ENCODE measurements at places on chromosomes 7 and 10. TPM values are rescaled to one million over a fixed set of nuclear protein-coding genes. Genes with fewer than 3 reads are reported as not detected.

Gene SLC29A4
- total RNA-seq: 0.16 TPM

Gene GSTO2
- total RNA-seq: 1.4 TPM

Gene FBXO24
- 3.6 TPM for total RNA-seq

Gene GPR26
- not detected for total RNA-seq

Gene SEMA3C
- not detected for total RNA-seq

Gene LIPN
- total RNA-seq: not detected

Gene SLC26A3
- total RNA-seq: not detected

DNA sequence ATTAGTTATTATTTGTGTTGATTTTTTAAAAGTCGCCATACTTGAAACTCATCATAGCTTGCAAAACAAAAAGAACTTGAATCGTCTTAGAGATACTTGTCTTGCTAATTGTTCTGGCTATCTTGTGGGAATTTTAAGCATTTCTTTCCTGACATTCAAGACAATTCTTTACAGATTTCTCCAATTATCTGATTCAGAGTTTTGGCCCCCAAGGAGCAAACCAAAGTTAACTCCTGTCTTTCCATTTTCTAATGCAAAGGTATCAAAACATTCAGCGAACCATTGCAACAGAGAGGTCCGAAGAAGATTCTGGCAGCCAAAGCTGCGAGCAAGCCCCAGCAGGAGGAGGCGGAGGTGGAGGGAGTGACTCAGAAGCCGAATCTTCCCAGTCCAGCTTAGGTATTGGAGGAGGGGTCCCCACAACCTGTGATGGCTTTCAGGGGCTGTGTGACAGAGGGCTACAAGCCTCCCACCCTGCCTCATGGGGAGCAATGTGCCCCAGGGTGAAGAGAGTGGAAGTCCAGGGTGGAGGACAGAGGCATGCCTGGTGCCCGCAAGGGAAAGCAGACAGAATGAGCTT is 119.4 kb upstream of the STK17A start:
- H3K27ac ChIP-seq: no peak overlapping the region
- peaks cover 4% of the 10 kb centered on the region for H3K27me3 ChIP-seq
- H3K4me1 ChIP-seq: peaks cover 8% of the 10 kb centered on the region
- no peak overlapping the region for H3K4me3 ChIP-seq
- DNase-seq: no peak

DNA sequence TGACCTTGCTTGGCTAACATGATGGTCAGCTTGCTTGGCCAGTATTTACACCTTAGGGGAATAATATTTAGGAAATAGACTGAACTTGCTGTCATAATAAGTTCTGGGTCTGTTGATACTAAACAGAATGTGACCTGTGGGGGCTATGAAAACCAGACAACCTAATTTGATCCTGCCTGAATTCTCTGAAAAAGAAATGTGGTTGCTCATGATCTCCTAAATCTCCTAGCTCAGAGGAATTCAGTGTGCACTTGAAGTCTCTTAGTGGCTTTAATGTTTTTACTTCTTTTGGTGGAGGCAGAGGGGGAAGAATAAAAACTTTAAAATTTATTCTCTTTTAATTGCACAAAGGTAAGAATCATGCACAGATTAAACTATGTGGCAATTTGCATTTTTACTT is 205.2 kb downstream of the SEC23IP start:
- H3K4me1 ChIP-seq: no peaks in the 10 kb centered on the region
- no peak for DNase-seq
- no peak overlapping the region for H3K4me3 ChIP-seq
- peaks cover 6% of the 10 kb centered on the region for H3K27me3 ChIP-seq
- no peak overlapping the region for H3K27ac ChIP-seq

- no peak overlapping the region for H3K4me3 ChIP-seq
- DNase-seq: no peak
- no peaks in the 10 kb centered on the region for H3K4me1 ChIP-seq
- H3K27me3 ChIP-seq: no peaks in the 10 kb centered on the region
- no peak overlapping the region for H3K27ac ChIP-seq
- H3K36me3 ChIP-seq: no peaks in the 10 kb centered on the region
Observed at GRCh38 chr10:81950358-81950757, 75.4 kb downstream of the NRG3 start.

GRCh38 chr10:70540089-70540788 is 61.7 kb downstream of the PALD1 start:
- no peak for DNase-seq
- no peaks in the 10 kb centered on the region for H3K36me3 ChIP-seq
- peaks cover 2% of the 10 kb centered on the region for H3K4me1 ChIP-seq
- no peak overlapping the region for H3K4me3 ChIP-seq
- no peak overlapping the region for H3K27ac ChIP-seq

- H3K4me1 ChIP-seq: no peaks in the 10 kb centered on the region
- peaks cover 22% of the 10 kb centered on the region for H3K36me3 ChIP-seq
- no peak overlapping the region for H3K27ac ChIP-seq
Observed at GRCh38 chr7:4257146-4258111, 424.7 kb upstream of the FOXK1 start.

DNA sequence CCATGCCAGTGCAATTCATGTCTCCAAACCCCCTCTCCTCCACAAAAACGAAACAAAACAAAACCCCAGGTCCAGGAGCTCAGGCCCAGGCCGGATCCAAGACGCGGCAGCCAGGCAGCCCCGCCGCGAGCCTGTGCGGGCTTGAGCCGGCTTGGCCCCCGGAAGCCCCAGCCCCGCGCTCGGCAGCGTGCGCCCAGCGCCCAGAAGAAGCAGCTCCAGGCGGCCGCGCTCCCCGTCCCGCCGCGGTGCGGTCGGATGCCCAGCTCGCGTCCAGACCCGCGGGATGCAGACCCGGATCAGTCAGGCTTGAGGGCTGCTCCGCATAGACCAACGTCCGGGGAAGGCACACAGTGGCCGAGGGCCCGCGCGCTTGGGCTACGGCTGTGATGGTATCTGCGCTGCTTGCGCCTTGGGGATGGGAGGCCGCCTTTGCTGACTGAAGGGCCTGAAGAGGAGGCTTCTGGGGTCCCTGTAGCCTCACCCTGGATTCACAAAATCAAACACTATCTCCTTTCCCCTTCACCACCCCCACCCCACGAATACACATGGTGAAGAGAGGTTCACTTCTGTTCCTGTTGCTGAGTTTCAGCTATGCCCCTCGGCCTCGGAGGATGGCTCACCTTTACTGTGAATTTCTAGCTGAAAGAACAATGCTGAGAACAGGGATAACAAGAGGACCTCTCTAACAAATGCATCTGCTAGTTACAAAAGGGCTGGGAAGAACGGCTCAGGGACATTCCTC is 79.9 kb upstream of the EN2 start:
- peaks cover 95% of the 10 kb centered on the region for H3K27me3 ChIP-seq
- H3K36me3 ChIP-seq: no peaks in the 10 kb centered on the region
- DNase-seq: no peak
- H3K27ac ChIP-seq: no peak overlapping the region
- H3K4me1 ChIP-seq: peaks cover 62% of the 10 kb centered on the region

DNA sequence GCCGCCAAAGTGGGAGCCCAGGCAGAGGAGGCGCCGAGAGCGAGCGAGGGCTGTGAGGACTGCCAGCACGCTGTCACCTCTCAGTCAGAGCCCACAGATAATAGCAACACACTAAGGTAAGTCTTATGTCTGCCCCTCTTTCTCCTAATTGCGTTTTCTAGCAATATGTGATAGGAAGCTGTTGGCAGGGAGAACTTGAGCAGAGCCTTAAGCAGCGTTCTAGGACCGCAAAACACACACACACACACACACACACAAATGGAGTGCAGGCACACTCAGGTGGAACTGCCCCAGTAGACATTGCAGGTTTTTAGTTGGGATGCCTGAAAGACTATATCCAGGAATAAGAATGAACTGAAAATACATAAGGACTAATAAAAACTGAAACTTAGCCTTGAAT is 1188.5 kb downstream of the NXPH1 start:
- no peak for DNase-seq
- no peaks in the 10 kb centered on the region for H3K27me3 ChIP-seq
- no peak overlapping the region for H3K27ac ChIP-seq

GRCh38 chr7:36652431-36652830 is 71.9 kb downstream of the AOAH start:
- no peaks in the 10 kb centered on the region for H3K27me3 ChIP-seq
- peaks cover 79% of the 10 kb centered on the region for H3K36me3 ChIP-seq
- no peak for DNase-seq
- H3K4me1 ChIP-seq: peaks cover 42% of the 10 kb centered on the region
- H3K4me3 ChIP-seq: no peak overlapping the region

GRCh38 chr10:104333032-104333727 is 5.1 kb downstream of the ITPRIP start:
- peaks cover 2% of the 10 kb centered on the region for H3K27me3 ChIP-seq
- H3K4me3 ChIP-seq: peak overlapping the region; percentile 75
- H3K27ac ChIP-seq: peak overlapping the region; percentile 99
- H3K36me3 ChIP-seq: peaks cover 14% of the 10 kb centered on the region
- DNase-seq: peak; percentile 95
- peaks cover 47% of the 10 kb centered on the region for H3K4me1 ChIP-seq

- DNase-seq: no peak
- peaks cover 15% of the 10 kb centered on the region for H3K36me3 ChIP-seq
- H3K4me1 ChIP-seq: peaks cover 22% of the 10 kb centered on the region
- no peaks in the 10 kb centered on the region for H3K27me3 ChIP-seq
- no peak overlapping the region for H3K27ac ChIP-seq
Observed at GRCh38 chr7:127904670-127904985, 126.6 kb downstream of the LRRC4 start.

GRCh38 chr10:115706026-115706425 is 567.0 kb downstream of the GFRA1 start:
- no peaks in the 10 kb centered on the region for H3K4me1 ChIP-seq
- no peak overlapping the region for H3K27ac ChIP-seq
- H3K4me3 ChIP-seq: no peak overlapping the region
- no peaks in the 10 kb centered on the region for H3K36me3 ChIP-seq

DNA sequence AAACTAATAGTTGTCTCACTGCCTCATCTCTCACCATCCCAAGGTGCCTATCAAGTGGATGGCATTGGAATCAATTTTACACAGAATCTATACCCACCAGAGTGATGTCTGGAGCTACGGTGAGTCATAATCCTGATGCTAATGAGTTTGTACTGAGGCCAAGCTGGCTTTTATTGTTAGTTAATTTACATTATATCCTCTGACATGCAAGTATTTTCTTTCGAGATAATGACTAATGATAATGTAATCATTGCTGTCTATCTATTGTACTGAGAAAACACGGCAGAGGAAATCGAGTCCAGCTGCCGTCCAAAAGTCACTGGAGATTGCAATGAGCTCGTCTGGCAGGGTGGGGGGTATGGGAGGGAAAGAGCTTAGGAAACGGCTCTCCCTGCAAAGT is 172.4 kb upstream of the LANCL2 start:
- H3K36me3 ChIP-seq: no peaks in the 10 kb centered on the region
- DNase-seq: no peak
- H3K27ac ChIP-seq: no peak overlapping the region
- no peaks in the 10 kb centered on the region for H3K4me1 ChIP-seq
- peaks cover 8% of the 10 kb centered on the region for H3K27me3 ChIP-seq
- no peak overlapping the region for H3K4me3 ChIP-seq

- no peaks in the 10 kb centered on the region for H3K36me3 ChIP-seq
- no peak overlapping the region for H3K4me3 ChIP-seq
- no peaks in the 10 kb centered on the region for H3K4me1 ChIP-seq
- no peaks in the 10 kb centered on the region for H3K27me3 ChIP-seq
- no peak for DNase-seq
Observed at GRCh38 chr7:93843260-93843659, 47.3 kb downstream of the TFPI2 start.

DNA sequence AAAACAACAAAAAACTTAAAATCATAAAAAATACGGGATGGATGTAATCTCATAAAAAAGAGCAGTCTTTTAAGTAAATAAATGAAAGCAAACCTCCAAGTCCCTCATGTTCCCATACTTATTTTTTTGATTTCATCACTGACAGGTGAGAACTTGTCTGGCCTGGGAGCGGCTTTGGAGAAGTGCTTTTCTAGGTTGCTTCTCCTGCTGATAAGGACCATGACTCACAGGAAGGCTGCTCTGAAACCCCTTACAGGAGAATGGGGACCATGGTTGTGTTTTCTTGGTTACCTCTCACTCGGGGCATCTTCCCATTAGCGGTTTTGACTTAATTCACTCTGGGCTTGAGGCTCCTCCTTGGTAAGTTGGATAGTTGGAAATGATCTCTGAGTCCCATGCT is 237.4 kb downstream of the CAMK1D start:
- peaks cover 10% of the 10 kb centered on the region for H3K36me3 ChIP-seq
- DNase-seq: no peak
- peaks cover 53% of the 10 kb centered on the region for H3K4me1 ChIP-seq
- no peaks in the 10 kb centered on the region for H3K27me3 ChIP-seq

- H3K27me3 ChIP-seq: peaks cover under 1% of the 10 kb centered on the region
- no peak overlapping the region for H3K27ac ChIP-seq
- peaks cover 9% of the 10 kb centered on the region for H3K4me1 ChIP-seq
- no peaks in the 10 kb centered on the region for H3K36me3 ChIP-seq
- no peak for DNase-seq
- no peak overlapping the region for H3K4me3 ChIP-seq
Observed at GRCh38 chr7:128347647-128348097, 4.0 kb upstream of the RBM28 start.

- H3K4me1 ChIP-seq: peaks cover 10% of the 10 kb centered on the region
- no peaks in the 10 kb centered on the region for H3K36me3 ChIP-seq
- no peak for DNase-seq
- H3K4me3 ChIP-seq: no peak overlapping the region
Observed at GRCh38 chr7:128125816-128126215, 94.6 kb upstream of the LRRC4 start.

DNA sequence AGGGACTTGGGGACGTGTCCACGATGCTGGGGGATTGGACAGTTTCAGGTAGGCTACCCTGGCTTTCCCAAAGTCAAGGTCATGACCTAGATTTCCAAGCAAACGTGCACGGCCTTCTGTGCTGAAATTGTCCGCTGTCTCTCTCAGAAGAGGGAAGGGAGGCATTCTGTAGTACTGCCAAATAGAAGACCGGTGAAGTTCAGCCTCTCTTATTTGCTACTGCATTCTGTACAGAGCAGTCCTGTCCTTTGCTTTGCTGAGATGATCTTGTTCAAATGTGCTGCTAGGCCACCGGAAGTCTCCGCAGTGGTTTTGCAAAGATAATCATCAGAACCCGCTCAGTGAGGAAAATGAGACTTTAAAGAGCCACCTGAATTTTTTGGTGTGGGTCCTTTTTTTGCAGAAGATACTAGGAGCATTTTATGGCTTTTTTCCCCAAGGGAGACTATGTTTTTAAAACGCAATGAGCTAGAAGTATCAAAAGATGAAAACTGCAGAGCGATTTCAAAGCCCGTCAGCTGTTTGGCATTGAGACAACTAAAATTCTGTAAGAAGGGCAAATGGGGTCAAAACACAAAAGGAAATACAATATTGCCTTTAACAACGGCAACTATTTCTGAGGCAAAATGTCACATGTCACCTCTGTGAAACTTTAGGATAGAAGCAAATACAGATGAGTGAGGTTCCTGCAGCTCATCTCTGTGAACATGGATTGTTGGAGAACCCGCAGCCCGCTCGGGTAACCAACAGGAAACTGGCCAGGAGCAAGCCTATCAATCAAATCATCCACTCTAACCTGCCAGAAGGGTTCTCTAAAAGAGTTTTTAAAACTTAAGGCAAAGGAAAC is 1.3 kb upstream of the NMT2 start:
- H3K36me3 ChIP-seq: no peaks in the 10 kb centered on the region
- peaks cover 63% of the 10 kb centered on the region for H3K4me1 ChIP-seq
- H3K4me3 ChIP-seq: peak overlapping the region; percentile 81

DNA sequence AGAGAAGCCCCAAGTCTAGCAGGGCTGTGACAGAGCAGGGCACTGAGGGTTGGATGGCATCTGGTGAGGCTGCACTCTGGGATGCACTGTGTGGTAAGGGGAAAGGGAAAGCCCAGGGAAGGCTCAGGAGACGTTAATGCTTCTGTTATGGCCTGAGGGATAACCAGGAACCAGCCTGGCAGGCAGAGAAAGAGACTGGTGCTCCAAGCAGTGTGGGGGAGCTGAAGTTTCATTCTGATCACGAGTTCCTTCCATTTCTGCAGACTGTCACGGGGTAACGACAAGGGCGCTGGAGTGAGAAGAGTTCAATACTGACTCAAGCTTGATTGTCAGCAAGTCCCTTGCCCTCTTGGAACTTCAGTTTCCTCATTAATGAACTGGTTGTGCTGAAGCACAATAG is 730.9 kb downstream of the GRID1 start:
- H3K27ac ChIP-seq: no peak overlapping the region
- peaks cover 6% of the 10 kb centered on the region for H3K4me1 ChIP-seq
- H3K4me3 ChIP-seq: no peak overlapping the region

All from naive thymus-derived CD8-positive, alpha-beta T cell (primary cell).